Thyroid gland (tissue), 4 donors: ENCODE measurements at places on chromosomes 1 and 21.

- no peak for DNase-seq
These were observed 53.1 kb downstream of the LMX1A start for GRCh38 chr1:165303386-165303785.

- no peak for DNase-seq
These were observed 281.6 kb downstream of the BRINP3 start for GRCh38 chr1:190196020-190196419.

- DNase-seq = no peak
These were observed 1041.3 kb upstream of the ADGRL4 start for GRCh38 chr1:80047791-80048190.

DNA sequence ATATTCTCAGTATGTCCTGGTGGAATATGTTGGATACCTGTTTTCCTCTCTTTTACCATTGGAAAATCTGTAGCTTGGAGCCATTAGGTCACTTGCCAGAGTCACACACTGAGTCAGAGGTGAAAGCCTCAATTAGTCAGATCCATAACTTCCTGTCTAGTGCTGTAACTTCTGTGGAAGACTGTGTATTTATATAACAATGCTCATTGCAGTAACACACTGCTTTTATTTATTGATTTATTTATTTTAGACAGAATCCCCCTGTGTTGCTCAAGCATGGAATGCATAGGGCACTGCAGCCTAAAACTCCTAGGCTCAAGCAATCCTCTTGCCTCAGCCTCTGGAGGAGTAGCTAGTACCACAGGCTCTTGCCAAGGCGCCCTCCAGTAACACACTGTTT lies 1.3 kb upstream of the DOCK7 start:
- peak; percentile 7 for DNase-seq

- no peak for DNase-seq
These were observed 262.9 kb downstream of the OMA1 start for GRCh38 chr1:58283388-58284224.

DNA sequence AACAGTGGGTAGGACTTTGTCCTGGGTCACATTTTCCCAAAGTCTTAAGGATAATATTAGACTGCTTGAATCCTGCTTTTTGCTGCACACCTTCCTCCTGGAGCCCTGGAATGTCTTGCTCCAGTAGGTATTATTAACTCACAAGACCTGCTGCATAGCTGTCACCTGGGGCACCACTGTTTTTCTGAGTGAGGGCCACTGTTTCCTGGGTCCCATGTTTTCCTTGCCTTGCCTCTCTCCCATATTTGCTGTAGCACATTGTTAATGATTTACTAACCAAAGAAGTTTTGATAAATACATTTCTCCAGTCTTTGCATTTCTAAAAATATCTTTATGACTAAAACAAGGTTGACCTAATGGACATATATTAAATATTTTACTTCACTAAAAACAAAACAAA lies 22.5 kb upstream of the FCAMR start:
- no peak for DNase-seq

- DNase-seq = no peak
These were observed 4.7 kb downstream of the SLC35F3 start for GRCh38 chr1:233909195-233909594.

DNA sequence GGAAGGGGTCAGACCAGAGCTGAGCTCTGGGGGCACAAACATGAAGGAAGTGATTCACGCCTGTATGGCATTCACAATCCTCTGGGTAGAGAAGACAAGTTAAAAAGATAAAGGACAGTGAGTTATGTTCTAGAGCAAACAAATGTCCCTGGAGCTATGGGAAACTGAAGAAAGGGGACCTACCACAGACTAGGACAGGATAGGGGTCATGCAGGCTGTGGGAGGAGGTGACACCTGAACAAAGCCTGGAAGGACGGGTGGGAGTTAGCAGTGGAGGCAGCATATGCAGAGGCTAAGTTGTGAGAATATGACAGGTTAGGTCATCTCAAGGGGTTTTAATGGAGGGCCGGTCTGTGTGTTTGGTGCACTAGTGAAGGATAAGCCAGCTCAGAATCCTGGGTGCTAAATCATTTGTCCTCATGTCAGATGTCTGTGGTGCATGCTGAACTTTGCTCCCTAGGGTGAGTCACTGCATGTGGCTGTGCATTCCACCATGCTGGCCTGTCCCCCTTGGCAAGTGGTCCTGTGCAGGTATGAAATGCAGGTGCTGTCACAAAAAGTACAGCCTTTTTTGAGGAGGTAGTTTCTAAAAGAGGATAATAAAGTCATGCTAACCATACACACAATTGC lies 28.5 kb downstream of the TNN start:
- DNase-seq = no peak

- no peak for DNase-seq
These were observed 857.0 kb downstream of the LTN1 start for GRCh38 chr21:28135646-28136045.

GRCh38 chr1:34750610-34751009 lies 4.2 kb upstream of the GJB5 start:
- no peak for DNase-seq

- no peak for DNase-seq
These were observed 4.0 kb upstream of the GBP5 start for GRCh38 chr1:89276690-89277089.

- no peak for DNase-seq
These were observed 110.4 kb downstream of the KCND3 start for GRCh38 chr1:111879081-111879480.

- DNase-seq = peak; percentile 79
These were observed 18.3 kb upstream of the CAPN8 start for GRCh38 chr1:223683586-223684487.

- DNase-seq = no peak
These were observed 2.4 kb downstream of the ELAPOR1 start for GRCh38 chr1:109116286-109116685.

DNA sequence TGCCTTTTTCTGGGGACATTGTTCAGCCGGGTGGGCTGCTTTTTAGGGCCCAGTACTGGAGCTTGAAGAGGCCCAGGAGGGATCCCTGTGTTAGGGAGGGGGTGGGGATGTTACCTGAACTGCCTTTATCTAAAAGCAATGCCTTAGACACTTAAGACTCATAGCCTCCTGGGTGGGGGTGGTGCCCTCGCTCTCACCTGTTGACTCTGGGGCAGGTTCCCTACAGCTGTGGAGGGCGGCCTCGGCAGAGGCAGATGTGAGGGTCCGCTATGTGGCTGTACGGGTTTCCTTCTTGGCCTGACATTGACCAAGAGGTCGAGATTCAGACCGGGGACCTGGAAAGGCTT lies 716 bp downstream of the INAVA start:
- no peak for DNase-seq
